ENCODE measurements at places on chromosomes 2 and 18. TPM values are rescaled to one million over a fixed set of nuclear protein-coding genes. Genes with fewer than 3 reads are reported as not detected.

DNA sequence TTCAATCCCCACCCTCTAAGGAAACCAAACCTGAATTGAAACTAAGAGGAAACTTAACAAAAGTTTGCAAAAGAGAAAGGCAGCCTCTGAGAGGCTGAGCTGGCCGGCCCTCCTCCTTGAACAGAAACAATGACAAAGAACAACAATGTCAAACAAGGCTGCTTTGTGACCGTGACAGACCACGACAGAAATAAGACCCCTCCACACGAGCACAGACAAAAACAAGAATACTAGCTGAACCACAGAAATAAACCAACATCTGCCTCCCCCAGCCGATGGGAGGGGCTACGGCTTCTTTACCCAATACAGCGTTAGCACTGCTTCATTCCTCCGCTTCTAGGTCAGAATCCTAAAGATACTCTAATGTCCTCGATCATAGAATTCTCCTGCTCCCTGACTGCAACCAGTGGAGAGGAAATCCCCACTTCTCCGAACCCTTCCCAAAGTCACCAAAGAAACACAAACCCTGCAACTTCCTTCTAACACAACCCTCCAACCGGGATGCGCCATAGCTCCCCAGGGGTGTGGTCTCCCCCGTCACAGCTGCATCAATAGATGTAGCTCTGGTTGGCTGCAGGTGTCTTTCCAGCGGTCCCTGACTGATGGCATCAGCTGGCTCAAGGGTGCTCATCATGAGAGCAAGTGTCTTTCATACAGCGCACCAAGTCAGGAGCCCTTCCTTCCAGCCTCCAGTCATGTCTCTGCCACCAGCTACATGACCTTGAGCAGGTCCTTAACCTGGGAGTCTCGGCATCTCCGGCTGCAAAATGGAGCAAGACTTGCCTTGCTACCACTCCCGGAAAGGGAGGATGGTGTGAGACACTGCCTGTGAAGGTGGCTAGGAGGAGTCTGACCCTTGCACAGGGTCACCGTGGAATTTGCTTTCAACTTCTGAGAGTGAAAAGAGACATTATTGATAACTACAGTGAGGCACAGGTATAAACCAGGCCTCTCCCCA lies 198.6 kb downstream of the HAUS1 start:
- no peak for DNase-seq

- DNase-seq = no peak
Measured at GRCh38 chr2:8636041-8636491, 45.8 kb upstream of the ID2 start.

- no peak for DNase-seq
Measured at GRCh38 chr18:79610461-79611039, 69.1 kb upstream of the CTDP1 start.

DNA sequence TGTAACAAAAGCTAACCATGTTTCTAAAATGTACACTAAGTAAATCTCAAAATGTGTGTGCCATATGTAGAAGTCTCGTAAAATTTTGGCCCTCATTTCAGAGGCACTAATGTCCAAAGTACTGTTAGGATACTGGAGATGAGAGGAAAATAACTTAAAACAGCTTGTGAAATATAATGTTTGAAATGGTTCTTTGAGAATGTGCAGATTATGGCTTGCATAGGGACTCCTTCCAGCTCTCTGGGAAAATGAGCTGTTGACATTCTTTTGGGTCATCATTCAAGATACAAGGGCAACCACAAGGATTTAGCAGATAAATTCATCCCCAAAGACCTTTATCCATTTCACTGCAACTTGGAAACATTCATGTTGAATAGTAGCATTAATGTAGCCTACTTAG lies 38.1 kb upstream of the OTX1 start:
- DNase-seq = no peak

DNA sequence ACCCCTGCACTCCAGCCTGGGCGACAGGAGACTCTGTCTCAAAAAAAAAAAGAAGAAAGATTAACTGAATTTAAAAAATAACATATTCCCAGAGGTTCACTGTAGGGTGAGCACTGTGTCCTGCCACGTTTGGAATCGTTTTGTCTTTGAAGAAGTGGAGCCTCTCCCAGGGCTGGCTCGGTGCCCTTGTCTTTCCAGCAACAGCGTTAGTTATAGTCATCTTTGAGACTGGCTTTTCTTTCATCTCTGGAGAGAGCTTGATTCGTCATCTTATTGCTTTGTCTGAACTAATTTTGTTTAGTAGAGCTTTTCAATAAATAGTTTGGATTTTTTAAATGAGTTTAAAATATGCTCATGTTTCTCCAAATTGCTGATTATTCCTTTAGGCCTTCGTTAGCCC lies 50.5 kb downstream of the IMPA2 start:
- DNase-seq = no peak

DNA sequence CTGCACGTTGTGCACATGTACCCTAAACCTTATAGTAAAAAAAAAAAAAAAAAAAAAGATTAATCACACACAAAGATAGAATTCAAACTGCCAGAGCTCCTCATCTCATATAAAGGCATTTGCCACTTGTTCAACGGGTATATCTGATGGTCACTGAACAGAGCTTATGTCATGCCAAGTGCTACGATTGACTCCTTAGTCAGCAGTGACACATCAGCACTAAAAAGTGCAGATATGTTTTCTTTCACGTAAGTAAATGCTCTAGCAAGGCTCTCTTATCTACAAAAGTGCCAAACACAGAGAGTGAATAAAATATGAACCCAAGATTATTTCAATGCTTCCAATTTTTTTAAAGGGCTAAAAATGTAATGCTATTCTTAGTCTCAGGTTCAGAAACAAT lies 1.1 kb downstream of the LMAN1 start:
- no peak for DNase-seq

GRCh38 chr2:67792191-67792590 lies 270.6 kb downstream of the C1D start:
- no peak for DNase-seq

PDE1A gene
- total RNA-seq = 27.8 TPM

C18orf54 gene
- total RNA-seq = 1.3 TPM

Measured in mucosa of gallbladder (tissue), 1 donor.